ENCODE measurements at places on chromosomes 1 and 21. TPM values are rescaled to one million over a fixed set of nuclear protein-coding genes. Genes with fewer than 3 reads are reported as not detected.

The WARS2 gene
- total RNA-seq = 10.3 TPM

The NEK2 gene
- total RNA-seq = 23.5 TPM

The GUCA2B gene
- not detected for total RNA-seq

The PLA2G2A gene
- total RNA-seq = not detected

The EXTL1 gene
- not detected for total RNA-seq

The FGGY gene
- 6.0 TPM for total RNA-seq

The TAS1R1 gene
- total RNA-seq = not detected

The SGIP1 gene
- total RNA-seq = not detected

The RNU1-4 gene
- total RNA-seq = under 0.01 TPM

The CD5L gene
- not detected for total RNA-seq

The OR2C3 gene
- total RNA-seq = not detected
